ENCODE measurements at places on chromosomes 2 and 18.

GRCh38 chr2:54952978-54953456 is 97.2 kb downstream of the RTN4 start:
- no peak for DNase-seq

- no peak for DNase-seq
Observed at GRCh38 chr2:162267996-162268395, 24.8 kb upstream of the FAP start.

DNA sequence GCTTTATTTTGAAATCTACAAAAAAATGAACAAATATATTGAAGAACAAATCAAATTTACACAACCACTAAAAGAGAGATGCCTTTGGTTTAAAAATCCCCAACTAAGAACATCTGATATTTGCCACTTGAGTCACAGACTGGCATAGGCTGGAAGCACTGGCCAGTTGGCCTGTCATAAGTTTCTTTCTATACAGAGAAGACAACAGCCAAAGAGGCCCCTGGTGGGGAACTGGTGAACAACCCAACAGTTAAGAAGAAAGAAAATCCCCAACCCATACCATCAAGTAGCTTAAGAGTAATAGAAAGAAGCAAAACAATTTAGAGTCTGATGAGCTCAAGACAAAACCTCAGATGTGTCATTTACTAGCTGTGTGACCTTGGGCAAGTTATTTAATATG is 45.5 kb downstream of the OSR1 start:
- DNase-seq: no peak

- no peak for DNase-seq
Observed at GRCh38 chr2:94997981-94998930, 27.3 kb upstream of the MAL start.

DNA sequence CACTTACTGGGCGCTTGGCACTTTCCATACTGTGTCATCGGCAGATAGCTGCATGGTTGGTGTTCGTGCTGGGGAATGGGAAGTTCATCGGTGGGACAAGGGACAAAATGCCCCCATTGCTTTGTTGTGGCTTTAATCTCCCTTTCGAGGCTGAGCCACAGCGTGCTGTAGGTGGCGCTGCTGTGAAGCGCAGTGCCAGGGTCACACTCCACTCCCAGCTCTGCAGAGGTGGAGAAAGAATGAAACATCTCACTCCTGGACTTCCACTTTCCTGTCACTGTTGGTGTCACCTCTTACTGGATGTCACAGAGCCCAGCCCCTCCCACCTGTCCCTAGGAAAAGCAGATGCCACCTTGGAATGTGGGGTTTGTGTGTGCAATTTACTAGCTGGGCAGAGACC is 8.7 kb downstream of the TYMS start:
- no peak for DNase-seq

GRCh38 chr2:73343992-73344391 is 41.6 kb upstream of the ALMS1 start:
- DNase-seq: no peak

Data from T-helper 17 cell (primary cell).